Motor neuron (in vitro differentiated cells): ENCODE measurements at places on chromosomes 11 and 22. TPM values are rescaled to one million over a fixed set of nuclear protein-coding genes. Genes with fewer than 3 reads are reported as not detected.

DNA sequence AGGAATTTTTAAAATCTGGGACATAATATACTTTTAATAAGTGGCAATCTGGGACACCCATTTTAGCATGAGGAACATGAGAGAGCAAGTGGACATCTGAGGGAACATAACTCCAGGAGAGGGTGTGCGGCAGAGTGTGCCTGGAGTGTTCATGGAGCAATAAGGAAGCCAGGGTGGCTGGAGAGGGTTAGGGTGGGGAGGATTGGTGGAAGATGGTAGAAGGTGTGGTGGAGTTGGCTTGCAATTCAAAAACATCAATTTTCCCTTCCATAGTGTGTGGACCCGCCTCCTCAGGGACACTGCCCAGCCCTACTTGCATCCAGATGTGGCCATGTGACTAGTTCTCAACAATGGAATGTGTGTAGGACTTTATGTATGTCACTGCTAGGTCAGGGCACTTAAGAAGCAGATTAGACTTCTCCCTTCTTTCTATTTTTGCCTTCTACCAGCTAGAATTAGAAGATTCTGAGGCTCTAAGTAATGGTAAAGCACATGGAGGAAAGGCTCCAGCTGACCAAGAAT lies 4.4 kb upstream of the DENND5A start:
- no peak for ATAC-seq

GRCh38 chr11:27254744-27255446 lies 108.1 kb downstream of the CCDC34 start:
- no peak for ATAC-seq

DNA sequence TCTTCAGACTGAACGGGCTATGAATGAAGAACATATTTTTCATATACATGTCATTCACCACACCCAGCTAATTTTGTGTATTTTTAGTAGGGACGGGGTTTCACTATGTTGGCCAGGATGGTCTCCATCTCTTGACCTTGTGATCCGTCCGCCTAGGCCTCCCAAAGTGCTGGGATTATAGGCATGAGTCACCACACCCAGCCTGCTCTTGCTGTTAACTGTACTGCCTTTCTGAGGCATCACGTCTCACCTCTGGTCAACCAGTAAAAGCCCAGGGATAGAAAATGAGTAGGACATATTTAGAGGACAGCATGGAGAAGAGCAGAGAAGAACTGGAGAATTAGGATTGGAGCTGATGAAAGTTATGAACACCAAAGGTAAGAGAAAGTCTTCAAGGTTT lies 55.6 kb downstream of the APOL3 start:
- peak; percentile 53 for ATAC-seq

- no peak for ATAC-seq
These were observed 8.7 kb downstream of the CAPN5 start for GRCh38 chr11:77075425-77075905.

GRCh38 chr11:124898263-124898680 lies 607 bp upstream of the ROBO4 start:
- ATAC-seq, result peak; percentile 57

DNA sequence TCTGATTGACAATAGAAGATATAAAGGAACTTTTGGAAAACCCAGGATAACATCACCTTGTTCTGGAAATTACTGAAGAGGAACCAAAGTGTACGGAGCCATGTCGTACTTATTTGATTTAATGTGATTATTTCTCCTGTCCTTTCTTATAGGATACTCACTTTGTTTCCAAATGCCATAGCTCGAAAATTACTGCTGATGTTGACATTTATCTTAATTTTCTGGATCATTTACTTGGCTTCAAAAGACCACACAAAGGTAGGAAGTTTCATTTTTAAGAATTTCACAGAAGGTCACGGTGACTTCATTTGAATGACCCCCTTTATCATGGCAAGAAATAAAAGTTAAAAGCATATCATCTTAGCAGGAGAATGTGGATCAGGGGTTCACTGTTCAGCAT lies 1.2 kb downstream of the NXPE2 start:
- no peak for ATAC-seq

DNA sequence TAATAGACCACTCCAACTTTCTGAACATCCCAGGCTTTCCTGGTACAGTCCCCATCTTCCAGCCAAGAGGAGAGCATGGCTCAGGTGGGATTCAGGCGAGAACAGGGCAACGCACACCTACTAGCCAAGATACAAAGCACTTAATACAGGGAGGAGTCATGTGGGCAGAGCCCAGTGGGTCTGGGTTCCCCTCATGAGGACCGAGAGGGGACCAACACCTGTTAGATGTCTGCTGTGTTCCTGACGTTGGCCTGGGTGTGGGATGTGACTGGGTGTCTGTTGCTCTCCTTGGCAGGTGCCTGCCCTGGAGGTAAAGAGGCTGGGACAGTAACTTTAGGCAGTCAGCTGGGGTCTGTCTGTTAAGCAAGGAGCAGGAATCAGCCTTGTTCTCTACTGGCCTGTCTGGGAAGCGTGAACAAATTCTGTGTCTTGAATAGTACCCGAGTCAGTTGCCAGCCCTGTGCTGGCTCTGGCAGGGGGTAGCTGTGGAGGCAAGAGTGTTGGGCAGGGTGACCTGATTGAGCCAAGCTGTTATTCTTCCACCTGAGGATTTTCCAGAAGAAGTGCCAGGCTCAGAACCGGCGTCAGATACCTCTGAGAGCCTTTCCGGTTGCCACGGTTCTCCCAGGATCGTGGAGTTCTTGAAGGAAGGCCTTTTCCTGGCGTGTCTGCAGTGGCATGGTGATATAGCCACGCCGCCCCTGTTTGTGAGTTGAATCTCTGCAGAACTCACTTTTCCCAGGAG lies 56.3 kb downstream of the BCR start:
- no peak for ATAC-seq

ISX gene
- total RNA-seq, result not detected in 2 replicates

GUCY1A2 gene
- total RNA-seq, result 5.1 and 5.2 TPM in 2 replicates

C22orf42 gene
- 4.1 and 4.6 TPM in 2 replicates for total RNA-seq
